Vagina (tissue), 2 donors: ENCODE measurements at places on chromosomes 4 and X.

GRCh38 chr4:72701987-72702819, 133.2 kb upstream of the ADAMTS3 start:
- no peak overlapping the region for H3K27ac ChIP-seq
- DNase-seq, result no peak
- peak overlapping the region; percentile 24 for H3K4me3 ChIP-seq
- no peaks in the 10 kb centered on the region for H3K36me3 ChIP-seq
- no peaks in the 10 kb centered on the region for H3K4me1 ChIP-seq

GRCh38 chr4:145348291-145348690, 133.4 kb upstream of the SMAD1 start:
- H3K27me3 ChIP-seq, result no peaks in the 10 kb centered on the region
- no peaks in the 10 kb centered on the region for H3K36me3 ChIP-seq
- H3K4me1 ChIP-seq, result no peaks in the 10 kb centered on the region
- H3K4me3 ChIP-seq, result no peak overlapping the region
- H3K27ac ChIP-seq, result no peak overlapping the region

- H3K27ac ChIP-seq, result no peak overlapping the region
- no peaks in the 10 kb centered on the region for H3K4me1 ChIP-seq
- no peaks in the 10 kb centered on the region for H3K36me3 ChIP-seq
- no peak overlapping the region for H3K4me3 ChIP-seq
These were observed 46.1 kb upstream of the TSPAN7 start for GRCh38 chrX:38515291-38515690.

GRCh38 chr4:67727124-67727850, 26.3 kb upstream of the UBA6 start:
- H3K4me3 ChIP-seq, result no peak overlapping the region
- H3K36me3 ChIP-seq, result no peaks in the 10 kb centered on the region
- no peak for DNase-seq
- no peaks in the 10 kb centered on the region for H3K27me3 ChIP-seq

GRCh38 chrX:4173743-4174142, 460.3 kb upstream of the PRKX start:
- no peaks in the 10 kb centered on the region for H3K36me3 ChIP-seq
- no peaks in the 10 kb centered on the region for H3K27me3 ChIP-seq
- no peak overlapping the region for H3K4me3 ChIP-seq

GRCh38 chr4:169070071-169070894, 60.2 kb upstream of the CBR4 start:
- H3K36me3 ChIP-seq, result no peaks in the 10 kb centered on the region
- H3K27me3 ChIP-seq, result no peaks in the 10 kb centered on the region
- no peak overlapping the region for H3K4me3 ChIP-seq

- H3K4me3 ChIP-seq, result no peak overlapping the region
- H3K27ac ChIP-seq, result no peak overlapping the region
- no peaks in the 10 kb centered on the region for H3K27me3 ChIP-seq
- DNase-seq, result no peak
These were observed 220.9 kb upstream of the PSAPL1 start for GRCh38 chr4:7655511-7656243.

- no peak for DNase-seq
- no peaks in the 10 kb centered on the region for H3K27me3 ChIP-seq
- H3K4me1 ChIP-seq, result no peaks in the 10 kb centered on the region
- H3K27ac ChIP-seq, result no peak overlapping the region
These were observed 24.2 kb downstream of the EPHA5 start for GRCh38 chr4:65646136-65646535.

DNA sequence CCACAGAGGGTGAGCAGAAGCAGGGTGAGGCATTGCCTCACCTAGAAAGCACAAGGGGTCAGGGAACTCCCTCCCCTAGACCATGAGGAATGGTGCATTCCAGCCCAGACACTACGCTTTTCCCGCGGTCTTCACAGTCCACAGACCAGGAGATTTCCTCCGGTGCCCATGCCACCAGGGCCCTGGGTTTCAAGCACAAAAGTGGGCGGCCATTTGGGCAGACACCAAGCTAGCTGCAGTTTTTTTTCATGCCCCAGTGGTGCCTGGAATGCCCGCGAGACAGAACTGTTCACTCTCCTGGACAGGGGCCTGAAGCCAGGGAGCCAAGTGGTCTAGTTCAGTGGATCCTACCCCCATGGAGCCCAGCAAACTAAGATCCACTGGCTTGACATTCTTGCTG, 12.8 kb downstream of the NAP1L3 start:
- H3K4me3 ChIP-seq, result no peak overlapping the region
- no peaks in the 10 kb centered on the region for H3K4me1 ChIP-seq

- H3K4me1 ChIP-seq, result no peaks in the 10 kb centered on the region
- no peak overlapping the region for H3K27ac ChIP-seq
- H3K27me3 ChIP-seq, result no peaks in the 10 kb centered on the region
- no peaks in the 10 kb centered on the region for H3K36me3 ChIP-seq
- no peak for DNase-seq
- no peak overlapping the region for H3K4me3 ChIP-seq
These were observed 45.2 kb upstream of the SLC39A8 start for GRCh38 chr4:102390438-102390837.

DNA sequence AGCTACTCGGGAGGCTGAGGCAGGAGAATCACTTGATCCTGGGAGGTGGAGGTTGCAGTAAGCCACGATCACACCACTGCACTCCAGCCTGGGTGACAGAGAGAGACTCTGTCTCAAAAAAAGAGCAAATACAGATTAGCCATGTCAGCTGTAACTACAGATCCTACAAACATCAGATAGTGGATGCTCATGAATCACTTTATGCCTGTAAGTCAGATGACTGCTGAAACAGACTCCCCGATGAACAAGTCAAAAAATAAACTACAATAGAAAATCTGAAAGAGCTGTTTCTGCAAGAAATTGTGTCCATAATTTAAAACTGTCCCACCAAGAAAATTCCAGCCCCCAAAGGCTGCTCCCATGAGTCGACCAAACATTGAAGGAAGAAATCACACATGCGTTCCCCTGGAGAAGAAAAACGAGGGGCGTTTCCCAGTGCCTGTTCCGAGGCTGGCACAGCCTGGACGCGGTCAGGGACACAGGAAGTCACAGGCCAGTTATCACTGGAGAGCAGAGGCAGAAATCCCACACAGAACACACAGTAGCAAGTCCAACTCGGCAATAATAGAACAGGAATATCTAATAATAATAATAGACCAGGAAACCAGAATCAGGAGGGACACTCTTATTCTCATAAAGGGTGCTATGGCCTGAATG, 30.0 kb upstream of the GTPBP6 start:
- no peak for DNase-seq
- no peaks in the 10 kb centered on the region for H3K36me3 ChIP-seq
- no peaks in the 10 kb centered on the region for H3K4me1 ChIP-seq
- H3K27me3 ChIP-seq, result no peaks in the 10 kb centered on the region
- no peak overlapping the region for H3K4me3 ChIP-seq

- DNase-seq, result no peak
- H3K36me3 ChIP-seq, result no peaks in the 10 kb centered on the region
- no peaks in the 10 kb centered on the region for H3K27me3 ChIP-seq
- no peak overlapping the region for H3K27ac ChIP-seq
- H3K4me1 ChIP-seq, result no peaks in the 10 kb centered on the region
- H3K4me3 ChIP-seq, result no peak overlapping the region
These were observed 281.3 kb downstream of the IDS start for GRCh38 chrX:149223854-149224253.

- no peaks in the 10 kb centered on the region for H3K36me3 ChIP-seq
- H3K4me3 ChIP-seq, result no peak overlapping the region
- H3K4me1 ChIP-seq, result no peaks in the 10 kb centered on the region
- no peaks in the 10 kb centered on the region for H3K27me3 ChIP-seq
These were observed 106.4 kb downstream of the KDR start for GRCh38 chr4:55018978-55019377.

- DNase-seq, result no peak
- peaks cover 17% of the 10 kb centered on the region for H3K4me1 ChIP-seq
- H3K27me3 ChIP-seq, result peaks cover 10% of the 10 kb centered on the region
These were observed 2.4 kb upstream of the BCOR start for GRCh38 chrX:40100141-40100536.

- peak overlapping the region; percentile 45 for H3K4me3 ChIP-seq
- H3K4me1 ChIP-seq, result peaks cover 65% of the 10 kb centered on the region
- H3K36me3 ChIP-seq, result no peaks in the 10 kb centered on the region
- DNase-seq, result no peak
These were observed 131.4 kb downstream of the CBR4 start for GRCh38 chr4:168878623-168879022.

- H3K4me1 ChIP-seq, result no peaks in the 10 kb centered on the region
- no peak overlapping the region for H3K4me3 ChIP-seq
- no peaks in the 10 kb centered on the region for H3K36me3 ChIP-seq
- H3K27me3 ChIP-seq, result no peaks in the 10 kb centered on the region
- no peak for DNase-seq
These were observed 88.6 kb upstream of the PTCHD1 start for GRCh38 chrX:23246001-23246400.

GRCh38 chr4:182697094-182697493, 220.1 kb downstream of the DCTD start:
- no peaks in the 10 kb centered on the region for H3K36me3 ChIP-seq
- no peaks in the 10 kb centered on the region for H3K4me1 ChIP-seq
- no peaks in the 10 kb centered on the region for H3K27me3 ChIP-seq
- DNase-seq, result no peak
- H3K27ac ChIP-seq, result peak overlapping the region; percentile 33

- H3K27me3 ChIP-seq, result no peaks in the 10 kb centered on the region
- no peak overlapping the region for H3K27ac ChIP-seq
- DNase-seq, result no peak
- no peaks in the 10 kb centered on the region for H3K36me3 ChIP-seq
These were observed 73.7 kb downstream of the RLIM start for GRCh38 chrX:74540635-74541249.

- H3K27ac ChIP-seq, result no peak overlapping the region
- DNase-seq, result no peak
- H3K4me1 ChIP-seq, result no peaks in the 10 kb centered on the region
- no peak overlapping the region for H3K4me3 ChIP-seq
- no peaks in the 10 kb centered on the region for H3K36me3 ChIP-seq
These were observed 1441.6 kb upstream of the PCDH7 start for GRCh38 chr4:29278585-29278984.

- H3K36me3 ChIP-seq, result no peaks in the 10 kb centered on the region
- no peak overlapping the region for H3K27ac ChIP-seq
- no peaks in the 10 kb centered on the region for H3K4me1 ChIP-seq
- H3K4me3 ChIP-seq, result no peak overlapping the region
These were observed 194.1 kb downstream of the SH2D1A start for GRCh38 chrX:124540474-124540873.

GRCh38 chr4:32645653-32646052, 1925.5 kb downstream of the PCDH7 start:
- no peak overlapping the region for H3K27ac ChIP-seq
- DNase-seq, result no peak
- no peaks in the 10 kb centered on the region for H3K4me1 ChIP-seq
- no peak overlapping the region for H3K4me3 ChIP-seq
- H3K27me3 ChIP-seq, result no peaks in the 10 kb centered on the region

DNA sequence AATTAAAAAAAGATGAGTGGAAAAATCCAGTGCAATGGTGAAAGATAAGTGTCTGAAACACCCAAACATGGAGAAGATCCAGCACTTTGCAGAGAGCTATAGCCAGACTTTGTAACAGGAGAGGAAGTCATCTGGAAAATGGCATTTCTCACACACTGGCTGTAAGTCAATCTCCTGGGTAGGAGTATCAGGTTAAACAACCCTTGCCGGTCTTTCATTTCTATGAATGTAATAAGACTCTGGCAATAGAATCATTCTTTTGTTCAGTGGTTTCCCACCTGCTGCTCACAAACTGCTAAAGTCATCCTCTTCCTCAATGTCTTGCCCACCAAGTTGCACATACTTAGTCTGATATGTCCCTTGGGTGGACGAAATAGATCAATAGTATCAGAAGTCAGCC, 94.0 kb upstream of the ATP8A1 start:
- H3K4me1 ChIP-seq, result no peaks in the 10 kb centered on the region
- H3K36me3 ChIP-seq, result no peaks in the 10 kb centered on the region
- no peaks in the 10 kb centered on the region for H3K27me3 ChIP-seq
- no peak overlapping the region for H3K4me3 ChIP-seq
- no peak overlapping the region for H3K27ac ChIP-seq

DNA sequence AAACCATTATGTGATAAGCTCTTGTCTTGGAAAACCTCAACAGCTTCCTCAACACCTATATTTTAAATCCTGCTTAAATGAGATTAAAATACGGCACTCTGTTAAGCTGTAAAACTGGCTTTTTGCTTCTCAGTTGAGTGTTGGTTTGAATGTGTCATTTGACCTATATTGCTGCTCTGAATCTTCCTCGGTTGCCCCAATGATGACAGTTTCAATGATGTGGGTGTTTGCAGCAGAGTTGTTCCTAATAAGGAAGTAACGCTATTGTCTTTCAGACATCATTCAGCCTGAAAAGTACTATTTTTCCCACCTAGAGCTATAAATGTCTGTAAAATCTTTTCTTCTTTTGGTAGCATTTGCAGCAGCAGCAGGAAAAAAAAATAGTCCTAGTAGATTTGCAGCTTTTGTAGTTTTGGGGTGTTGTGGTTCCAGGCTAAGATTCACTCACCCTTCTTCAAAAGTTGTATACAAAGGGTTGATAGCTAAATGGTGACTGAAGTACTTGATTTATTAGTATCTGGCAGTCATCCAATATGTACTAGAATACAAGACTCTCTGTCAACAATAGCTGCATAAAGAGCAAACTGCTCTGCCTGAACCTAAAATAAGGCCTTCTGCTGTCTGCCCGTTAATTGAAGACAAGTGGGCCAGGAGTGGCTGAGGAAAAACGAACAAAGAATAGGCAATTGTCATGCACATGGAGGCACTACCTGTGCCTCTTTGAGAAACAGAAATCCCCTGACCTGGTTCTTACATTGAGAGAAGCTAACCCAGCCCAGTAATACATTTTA, 333.1 kb downstream of the IL1RAPL1 start:
- H3K27me3 ChIP-seq, result no peaks in the 10 kb centered on the region
- no peaks in the 10 kb centered on the region for H3K4me1 ChIP-seq
- H3K27ac ChIP-seq, result no peak overlapping the region
- no peaks in the 10 kb centered on the region for H3K36me3 ChIP-seq
- H3K4me3 ChIP-seq, result no peak overlapping the region

DNA sequence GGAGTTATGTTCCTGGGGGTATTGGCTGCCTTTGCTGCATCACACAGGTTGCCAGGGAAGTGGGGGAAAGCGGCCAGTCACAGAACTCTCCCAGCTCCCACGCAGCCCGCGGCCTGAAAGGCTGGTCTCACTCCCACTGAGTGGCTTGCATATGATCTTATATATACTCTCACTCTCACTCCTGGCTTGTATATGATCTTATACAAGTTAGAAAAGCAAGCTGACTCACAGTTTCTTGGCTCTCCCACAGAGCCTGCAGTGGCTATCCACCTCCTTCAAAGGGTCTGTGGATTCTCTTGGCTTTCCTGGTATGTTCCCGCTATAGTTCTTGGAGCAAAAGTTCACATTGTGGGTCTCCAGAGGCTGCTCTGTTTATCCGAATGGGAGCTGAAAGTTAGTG, 833.5 kb upstream of the GALNTL6 start:
- H3K36me3 ChIP-seq, result no peaks in the 10 kb centered on the region
- H3K27ac ChIP-seq, result no peak overlapping the region
- no peaks in the 10 kb centered on the region for H3K27me3 ChIP-seq
- H3K4me1 ChIP-seq, result no peaks in the 10 kb centered on the region
- DNase-seq, result no peak
- H3K4me3 ChIP-seq, result no peak overlapping the region

- no peaks in the 10 kb centered on the region for H3K27me3 ChIP-seq
- H3K27ac ChIP-seq, result no peak overlapping the region
- no peaks in the 10 kb centered on the region for H3K4me1 ChIP-seq
These were observed 2705.8 kb downstream of the PCDH7 start for GRCh38 chr4:33425936-33426335.
